ENCODE measurements at places on chromosomes 12 and 14. TPM values are rescaled to one million over a fixed set of nuclear protein-coding genes. Genes with fewer than 3 reads are reported as not detected.
A peak's percentile ranks its signal among the peaks of the same experiment; 100 is the strongest.

ARHGAP9 gene
- 206 TPM for total RNA-seq

MANSC1 gene
- 0.83 TPM for total RNA-seq

DNA sequence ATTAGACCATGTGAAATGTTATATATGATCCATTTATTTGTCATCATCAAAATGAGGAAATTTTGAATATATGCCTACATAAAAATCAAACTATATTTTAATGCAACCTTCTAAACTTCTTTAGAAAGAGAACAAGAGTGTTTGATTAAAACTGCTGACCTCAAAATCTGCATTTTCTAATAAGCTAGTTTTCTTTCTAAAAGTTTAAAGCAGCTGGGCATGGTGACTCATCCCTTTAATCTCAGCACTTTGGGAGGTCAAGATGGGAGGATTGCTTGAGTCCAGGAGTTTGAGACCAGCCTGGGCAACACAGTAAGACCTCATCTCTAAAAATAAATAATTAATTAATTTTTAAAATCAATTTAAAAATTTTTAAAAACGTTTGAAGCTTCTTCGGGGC lies 36.2 kb downstream of the GNPTAB start:
- no peak for DNase-seq

DNA sequence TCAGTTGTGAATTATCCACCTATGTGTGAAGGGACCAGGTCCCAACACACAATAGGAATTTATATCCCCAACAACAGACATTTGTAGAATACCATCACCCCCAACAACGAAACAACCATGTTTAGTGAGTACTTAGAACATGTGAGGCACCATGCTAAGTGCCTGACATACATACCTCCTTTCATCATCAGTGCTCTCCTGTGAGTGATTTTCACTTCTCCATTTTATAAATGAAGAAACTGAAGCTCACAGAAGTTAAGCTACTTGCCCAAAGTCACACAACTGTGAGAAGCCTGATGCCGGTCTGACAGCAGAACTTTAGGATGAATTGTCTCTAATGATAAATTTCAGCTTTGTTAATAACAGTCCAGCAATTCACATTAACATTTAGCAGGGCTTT lies 35.4 kb downstream of the SPTB start:
- no peak for DNase-seq

ST8SIA1 gene
- total RNA-seq = 5.0 TPM

PRIMA1 gene
- not detected for total RNA-seq

RFX4 gene
- total RNA-seq = not detected

- DNase-seq = no peak
These were observed 9.2 kb upstream of the CCDC197 start for GRCh38 chr14:93987815-93988476.

DNA sequence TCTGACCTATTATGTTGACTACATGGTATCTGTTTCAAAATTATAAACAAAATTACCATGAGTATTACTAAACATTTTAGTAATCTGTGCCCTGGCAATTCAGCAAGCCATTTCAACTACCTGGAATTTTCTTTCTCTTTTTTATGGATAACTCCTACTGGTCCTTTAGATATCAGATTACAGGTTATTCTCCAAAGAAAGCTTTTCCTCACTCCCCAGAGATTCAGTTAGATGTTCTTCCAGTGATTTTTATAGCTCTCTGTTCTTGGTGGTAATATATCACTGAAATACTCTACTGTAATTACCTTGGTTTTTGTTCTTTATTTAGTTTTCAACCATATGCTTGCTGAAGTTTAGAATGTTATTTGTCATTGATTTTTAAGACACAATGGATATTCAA lies 930.2 kb upstream of the FOXG1 start:
- DNase-seq = no peak

- DNase-seq = no peak
These were observed 51.0 kb upstream of the BCL11B start for GRCh38 chr14:99322731-99323599.

ITGA5 gene
- 169 TPM for total RNA-seq

- no peak for DNase-seq
These were observed 22.4 kb upstream of the P2RX4 start for GRCh38 chr12:121187501-121187900.

DNA sequence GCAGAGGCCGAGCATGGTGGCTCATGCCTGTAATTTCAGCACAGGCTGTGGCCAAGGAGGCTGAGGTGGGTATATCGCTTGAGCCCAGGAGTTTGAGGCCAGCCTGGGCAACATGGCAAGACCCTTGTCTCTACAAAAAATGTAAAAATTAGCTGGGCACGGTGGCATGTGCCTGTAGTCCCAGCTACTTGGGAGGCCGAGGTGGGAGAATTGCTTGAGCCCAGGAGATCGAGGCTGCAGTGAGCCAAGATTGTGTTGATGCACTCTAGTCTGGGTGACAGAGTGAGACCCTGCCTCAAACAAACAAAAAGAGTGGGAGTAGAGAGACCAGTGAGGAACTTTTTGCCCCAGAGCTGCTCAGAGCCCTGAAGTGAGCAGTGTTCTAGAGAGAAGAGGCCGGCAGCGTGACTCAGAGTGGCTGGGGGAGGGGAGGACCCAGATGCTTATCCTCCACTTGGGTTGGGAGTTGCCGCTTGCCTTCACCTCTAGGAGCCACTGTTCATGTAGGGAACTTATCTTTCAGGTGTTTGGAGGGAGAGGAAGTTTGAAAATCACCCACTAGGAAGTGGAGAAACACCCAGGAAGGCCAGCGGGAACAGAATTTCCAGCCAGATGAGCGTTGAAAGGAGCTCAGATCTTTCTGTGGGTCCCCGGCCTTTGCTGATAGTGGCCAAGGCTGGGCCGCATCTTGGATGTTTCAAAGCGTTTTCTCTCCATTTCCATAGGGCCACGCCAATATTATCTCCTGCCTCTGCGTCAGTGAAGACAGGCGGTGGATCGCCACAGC lies 15.3 kb downstream of the CFAP251 start:
- no peak for DNase-seq

DTX1 gene
- 4.8 TPM for total RNA-seq

GRCh38 chr12:70068743-70069142 lies 174.5 kb upstream of the CNOT2 start:
- no peak for DNase-seq

- no peak for DNase-seq
These were observed 61.7 kb downstream of the PRMT8 start for GRCh38 chr12:3552726-3553045.

DNA sequence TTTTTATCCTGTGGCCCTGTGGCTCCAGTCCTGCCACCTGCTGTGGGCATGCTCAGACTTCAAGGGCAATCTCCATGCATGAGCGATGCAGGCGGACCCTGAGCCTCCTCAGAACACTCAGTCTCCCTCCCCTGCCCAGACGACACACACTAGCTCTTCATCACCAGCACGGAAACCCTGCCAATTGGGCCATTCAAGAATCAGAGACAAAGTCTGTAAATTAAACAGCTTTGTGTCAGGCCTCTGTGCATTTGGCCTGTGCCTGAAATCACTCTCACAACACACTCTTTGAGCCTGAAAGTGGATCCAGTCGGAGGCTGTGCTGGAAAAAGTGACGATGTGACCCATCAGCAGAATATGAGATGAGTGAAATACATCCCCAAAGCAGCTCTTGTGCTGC lies 12.5 kb downstream of the POU6F1 start:
- DNase-seq = no peak

DNA sequence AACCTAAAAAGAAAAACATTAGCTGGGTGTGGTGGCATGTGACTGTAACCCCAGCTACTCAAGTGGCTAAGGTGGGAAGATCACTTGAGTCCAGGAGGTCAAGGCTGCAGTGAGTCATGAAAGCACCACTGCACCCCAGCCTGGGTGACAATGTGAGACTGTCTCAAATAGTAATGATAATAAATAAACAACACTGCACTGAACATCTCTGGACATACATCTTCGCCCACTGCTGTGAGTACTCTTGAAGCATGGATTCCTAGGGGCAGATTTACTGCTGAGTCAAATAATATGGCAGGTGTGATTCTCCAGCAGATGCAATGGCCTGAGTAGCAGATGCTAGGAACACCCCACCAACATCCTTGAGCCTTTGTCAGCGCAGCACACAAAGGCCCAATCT lies 23.6 kb downstream of the ABCB9 start:
- no peak for DNase-seq

NUMB gene
- total RNA-seq = 49.0 TPM

CPM gene
- 2.7 TPM for total RNA-seq

TBX3 gene
- not detected for total RNA-seq

- DNase-seq = no peak
These were observed 305 bp upstream of the SLC16A7 start for GRCh38 chr12:59595565-59595882.

C12orf54 gene
- total RNA-seq = not detected

- peak; percentile 11 for DNase-seq
These were observed 8.9 kb downstream of the GTF2A1 start for GRCh38 chr14:81211844-81212243.

KLHL42 gene
- total RNA-seq = 16.0 TPM

ADAM21 gene
- not detected for total RNA-seq

GRCh38 chr12:76375470-76375869 lies 27.3 kb upstream of the BBS10 start:
- DNase-seq = no peak

DNA sequence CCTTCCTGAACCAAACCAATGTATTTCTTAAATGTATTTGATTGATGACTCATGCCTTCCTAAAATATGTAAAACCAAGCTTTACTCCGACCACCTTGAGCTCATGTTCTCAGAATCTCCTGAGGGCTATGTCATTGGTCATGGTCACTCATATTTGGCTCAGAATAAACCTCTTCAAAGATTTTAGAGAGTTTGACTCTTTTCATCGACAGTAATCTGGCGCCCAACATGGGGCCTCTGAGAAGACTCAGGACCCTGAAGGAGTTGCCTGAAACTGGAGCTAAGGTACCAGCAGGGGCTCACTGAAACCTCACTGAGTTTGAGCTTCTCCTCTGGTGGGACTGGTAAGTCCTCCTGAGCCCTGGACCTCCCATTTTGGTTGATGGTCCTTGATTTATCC lies 17.2 kb upstream of the PSMC1 start:
- no peak for DNase-seq

TMEM179 gene
- not detected for total RNA-seq

KCNC2 gene
- total RNA-seq = not detected

GRCh38 chr12:71057330-71057729 lies 100.5 kb downstream of the TSPAN8 start:
- no peak for DNase-seq

DNA sequence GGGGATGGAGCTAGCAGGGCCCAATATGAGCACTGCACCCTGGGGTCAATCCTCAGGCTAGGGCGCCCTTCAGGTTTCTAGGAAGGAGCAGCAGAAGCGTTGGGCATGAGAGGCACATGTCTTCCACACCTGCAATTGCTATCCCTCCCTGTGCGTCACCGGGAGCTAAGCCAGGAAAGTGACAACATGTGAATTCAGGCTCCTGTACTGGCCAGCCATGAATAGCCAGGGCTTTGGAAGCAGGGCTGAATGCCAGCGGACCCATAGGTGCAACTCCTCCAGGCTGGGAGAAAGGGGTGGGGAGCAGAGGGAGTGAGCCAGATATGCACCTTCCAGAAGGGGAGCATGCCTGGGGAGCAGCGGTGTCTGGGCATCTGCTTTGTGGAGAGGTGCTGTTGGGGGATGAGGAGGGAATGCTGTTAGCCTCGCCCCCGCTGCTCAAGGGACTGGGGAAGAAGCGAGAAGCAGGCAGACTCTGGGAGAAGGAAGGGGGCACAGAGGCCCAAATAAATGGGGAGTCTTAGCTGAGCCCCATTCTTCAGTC lies 6.1 kb downstream of the HOXC5 start:
- DNase-seq = no peak

DNA sequence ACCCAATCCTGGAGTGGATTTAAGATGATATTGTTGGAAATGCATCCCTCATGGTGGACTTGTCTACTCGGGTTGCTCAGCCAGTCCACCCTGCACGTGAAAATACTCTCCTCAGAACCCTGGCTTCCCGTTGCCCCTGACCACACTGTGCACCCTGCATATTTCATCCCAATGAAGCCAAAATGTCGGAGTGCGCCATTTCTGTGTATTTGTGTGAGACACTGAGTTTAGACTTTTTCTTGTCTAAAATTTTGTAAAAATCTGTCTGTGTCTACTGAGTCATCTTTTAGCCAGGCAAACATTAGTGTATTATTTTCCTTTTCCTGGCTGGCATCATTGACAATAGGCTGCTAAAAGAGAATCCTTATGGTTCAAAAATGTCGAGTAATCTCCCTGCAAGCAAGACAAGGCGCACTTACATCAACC lies 485 bp upstream of the PNMA1 start:
- no peak for DNase-seq

WSCD2 gene
- total RNA-seq = not detected

CCDC38 gene
- not detected for total RNA-seq

GEMIN2 gene
- total RNA-seq = 19.8 TPM

DNA sequence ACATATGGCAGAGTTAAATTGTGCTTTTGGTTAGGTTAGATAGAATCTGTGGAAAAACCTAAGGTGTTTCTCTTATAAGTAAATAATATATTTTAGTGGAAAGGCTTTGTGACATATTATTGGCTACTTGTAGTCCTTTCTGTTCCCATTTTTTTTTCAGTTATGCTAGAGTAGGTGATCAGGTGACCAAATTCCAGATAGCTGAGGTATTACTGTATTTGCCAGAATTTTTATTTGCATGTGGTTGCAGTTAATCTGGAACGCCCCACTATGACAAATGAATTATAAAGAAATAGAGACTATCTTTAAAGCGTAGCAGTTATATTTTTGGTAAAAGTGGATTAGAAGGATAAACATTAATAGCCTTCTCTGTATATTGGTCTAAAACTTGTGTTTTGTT lies 52.0 kb downstream of the ARHGAP5 start:
- DNase-seq = no peak

OASL gene
- total RNA-seq = 16.7 TPM

DNA sequence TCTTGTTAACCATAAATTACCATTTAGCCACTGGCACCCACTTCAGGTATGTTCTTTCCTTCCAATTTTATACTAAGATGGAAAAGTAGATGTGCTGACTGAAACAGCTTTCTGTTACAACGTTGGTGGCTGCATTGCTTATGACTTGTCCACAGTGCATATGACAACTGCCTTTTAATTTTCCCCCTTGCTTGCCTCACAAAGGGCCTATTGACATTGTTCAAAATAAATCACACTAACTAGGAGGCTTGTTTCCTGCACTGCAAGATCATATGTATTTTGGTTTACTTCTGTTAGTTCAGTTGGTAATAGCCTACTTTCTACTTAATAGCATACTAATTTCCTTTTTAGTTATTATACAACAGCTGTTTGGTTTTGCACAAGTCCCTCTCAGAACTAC lies 55.4 kb downstream of the SCAF11 start:
- DNase-seq = no peak

GRCh38 chr12:105014603-105015002 lies 28.5 kb downstream of the NOPCHAP1 start:
- DNase-seq = no peak

GRCh38 chr12:68040450-68041075 lies 51.3 kb downstream of the IFNG-AS1 start:
- DNase-seq = peak; percentile 19
